Stimulated activated CD4-positive, alpha-beta T cell treated with anti-CD3 and anti-CD28 coated beads, Interleukin-15, amount 100 ng/mL, for 1 hour (primary cell): ENCODE measurements at places on chromosomes 16 and 17.

GRCh38 chr17:81039096-81039495 lies 4.1 kb downstream of the BAIAP2 start:
- DNase-seq: no peak

DNA sequence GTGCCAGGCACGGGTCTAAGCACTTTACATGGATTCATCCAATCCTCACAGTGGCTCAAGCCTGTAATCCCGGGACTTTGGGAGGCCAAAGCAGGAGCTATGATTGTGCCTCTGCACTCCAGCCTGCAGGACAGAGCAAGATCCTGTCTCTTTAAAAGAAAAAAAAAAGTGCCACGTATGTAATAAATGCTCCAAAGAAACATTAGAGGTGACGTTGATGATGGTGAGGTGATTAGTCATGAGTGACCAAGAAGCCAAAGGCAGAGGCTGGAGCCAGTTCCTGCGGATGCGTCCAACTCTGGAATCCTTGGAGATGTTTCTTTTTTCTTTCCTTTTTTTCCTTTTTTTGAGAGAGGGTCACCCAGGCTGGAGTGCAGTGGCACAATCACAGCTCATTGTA lies 59.4 kb upstream of the SIAH1 start:
- no peak for DNase-seq

GRCh38 chr17:50830994-50831393 lies 4.4 kb upstream of the WFIKKN2 start:
- DNase-seq: no peak

DNA sequence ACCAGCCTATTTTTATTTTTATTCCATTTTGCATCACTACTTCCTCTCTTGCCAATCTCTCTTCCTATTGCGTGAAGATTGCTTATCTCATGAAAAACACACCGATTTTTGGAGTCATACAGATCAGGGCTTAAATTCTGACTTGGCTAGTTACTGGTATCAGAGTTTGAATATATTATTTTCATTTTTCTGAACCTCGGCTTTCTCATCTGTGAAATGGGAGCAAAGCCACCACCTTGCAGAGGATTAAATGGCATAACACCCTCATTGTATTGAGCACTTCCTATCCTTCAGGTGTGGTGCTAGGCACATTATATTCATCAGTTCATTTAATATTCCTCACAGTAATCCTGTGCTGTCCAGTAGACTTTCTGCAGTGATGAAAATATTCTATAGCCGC lies 208.8 kb downstream of the HAPSTR1 start:
- DNase-seq: no peak

DNA sequence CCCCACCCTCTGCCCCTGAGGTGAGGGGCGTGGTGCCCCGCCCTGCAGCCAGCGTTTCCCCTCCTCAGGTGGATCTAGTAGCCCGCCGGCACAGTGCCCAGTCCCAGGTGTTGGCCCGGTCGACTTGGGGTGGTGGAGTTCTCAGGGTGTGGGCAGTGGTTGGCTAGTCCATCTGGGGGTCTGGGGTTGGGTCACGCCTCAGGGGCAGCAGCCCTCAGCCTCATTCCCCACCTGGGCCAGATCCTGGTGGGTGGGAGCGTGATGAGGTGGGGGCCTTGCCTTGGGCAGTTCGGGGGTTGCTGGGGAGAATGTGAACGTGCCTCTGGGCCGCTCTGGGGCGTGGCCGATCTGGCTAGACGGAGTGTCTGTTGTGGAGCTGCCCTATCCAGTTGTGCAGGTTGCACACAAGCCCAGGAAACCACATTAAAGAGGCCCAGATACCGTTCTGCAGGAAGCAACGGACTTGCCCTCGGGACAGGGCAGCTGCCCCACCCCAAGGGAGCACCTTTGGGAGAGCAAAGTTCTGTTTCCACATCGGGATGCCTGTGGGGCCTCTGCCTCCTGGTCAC lies 32.0 kb downstream of the GSE1 start:
- no peak for DNase-seq
